GM13977 (cell line): ENCODE measurements at places on chromosomes 7 and 10.

DNA sequence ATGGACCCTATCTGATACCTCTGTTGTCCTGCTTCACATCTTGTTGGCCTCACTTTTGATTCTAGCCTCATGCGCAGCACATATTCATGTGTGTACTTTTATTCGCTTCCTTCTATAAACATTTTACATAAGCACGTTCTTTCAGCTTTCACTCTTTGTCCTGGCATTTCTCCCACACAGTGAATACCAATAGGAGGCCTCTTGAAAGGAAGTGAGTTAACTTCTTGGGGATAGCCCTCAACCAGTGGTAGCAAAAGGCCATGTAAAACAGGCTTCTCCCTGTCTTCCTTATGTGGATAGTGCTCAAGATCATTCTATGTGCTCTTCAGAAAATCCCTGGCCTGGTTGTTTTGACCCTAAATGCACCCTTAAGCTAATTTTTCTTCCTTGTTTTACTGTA lies 633.9 kb upstream of the MBL2 start:
- no peak for DNase-seq

- no peak for DNase-seq
Measured at GRCh38 chr10:77016278-77016815, 621.3 kb downstream of the KCNMA1 start.

DNA sequence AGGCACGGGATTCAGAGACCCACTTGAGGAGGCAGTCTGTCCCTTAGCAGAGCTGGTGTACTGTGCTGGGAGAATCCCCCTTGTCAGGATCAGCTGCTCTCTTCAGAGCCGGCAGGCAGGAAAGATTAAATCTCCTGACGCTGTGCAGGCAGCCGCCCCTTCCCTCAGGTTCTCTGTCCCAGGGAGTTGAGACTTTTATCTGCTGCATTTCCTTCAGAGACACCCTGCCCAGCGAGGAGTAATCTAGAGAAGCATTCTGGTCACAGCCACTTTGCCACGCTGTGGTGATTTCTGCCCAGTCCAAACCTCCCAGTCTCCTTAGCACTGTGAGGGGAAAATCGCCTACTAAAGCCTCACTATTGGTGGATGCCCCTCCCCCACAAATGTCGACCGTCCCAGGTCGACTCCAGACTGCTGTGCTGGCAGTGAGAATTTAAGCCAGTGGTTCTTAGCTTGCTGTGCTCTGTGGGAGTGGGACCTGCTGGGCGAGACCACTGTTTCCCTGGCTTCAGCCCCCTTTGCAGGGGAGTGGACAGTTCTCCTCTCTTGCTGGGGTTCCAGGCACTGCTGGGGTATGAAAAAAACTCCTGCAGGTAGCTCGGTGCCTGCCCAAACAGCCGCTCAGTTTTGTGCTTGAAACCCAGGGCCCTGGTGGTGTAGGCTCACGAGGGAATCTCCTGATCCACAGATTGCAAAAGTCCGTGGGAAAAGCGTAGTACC lies 265.4 kb downstream of the ZWINT start:
- no peak for DNase-seq

- no peak for DNase-seq
Measured at GRCh38 chr10:78981970-78982281, 86.8 kb upstream of the ZMIZ1 start.

DNA sequence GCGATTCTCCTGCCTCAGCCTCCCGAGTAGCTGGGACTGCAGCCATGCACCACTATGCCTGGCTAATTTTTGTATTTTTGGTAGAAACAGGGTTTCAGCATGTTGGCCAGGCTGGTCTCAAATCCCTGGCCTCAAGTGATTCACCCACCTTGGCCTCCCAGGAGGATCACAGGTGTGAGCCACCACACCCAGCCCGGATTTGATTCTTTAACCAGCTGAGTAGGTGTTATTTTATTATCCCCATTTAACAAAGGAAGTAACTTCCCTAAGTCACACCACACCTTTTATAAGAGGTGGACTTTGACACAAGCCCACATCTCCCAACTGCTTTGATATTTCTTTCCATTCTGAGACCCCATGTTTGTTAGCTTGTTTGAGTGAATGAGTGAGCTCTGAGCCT lies 25.0 kb downstream of the SLC25A28 start:
- no peak for DNase-seq

DNA sequence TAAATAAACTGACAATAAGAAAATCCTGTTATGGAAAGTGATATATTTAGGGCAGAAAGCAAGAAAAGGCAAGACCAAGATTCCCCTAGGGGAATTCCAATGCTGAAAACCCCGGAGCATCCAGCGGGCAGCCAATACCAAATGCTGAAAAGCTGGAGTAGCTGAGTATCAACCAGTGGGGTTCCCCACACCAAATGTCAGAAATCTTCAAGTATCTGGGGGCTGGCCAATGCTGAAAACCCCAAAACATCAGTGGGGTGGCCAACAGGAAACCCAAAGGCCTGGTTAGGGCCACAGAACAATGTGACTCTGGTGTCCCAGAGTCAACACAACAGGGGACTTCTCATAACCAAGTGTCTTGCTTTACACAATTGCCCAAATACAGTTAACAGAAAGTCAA lies 271.8 kb upstream of the CACNA2D1 start:
- DNase-seq, result no peak

GRCh38 chr10:124350806-124351205 lies 67.9 kb downstream of the OAT start:
- no peak for DNase-seq

GRCh38 chr10:6649903-6650302 lies 69.8 kb upstream of the PRKCQ start:
- DNase-seq, result no peak

DNA sequence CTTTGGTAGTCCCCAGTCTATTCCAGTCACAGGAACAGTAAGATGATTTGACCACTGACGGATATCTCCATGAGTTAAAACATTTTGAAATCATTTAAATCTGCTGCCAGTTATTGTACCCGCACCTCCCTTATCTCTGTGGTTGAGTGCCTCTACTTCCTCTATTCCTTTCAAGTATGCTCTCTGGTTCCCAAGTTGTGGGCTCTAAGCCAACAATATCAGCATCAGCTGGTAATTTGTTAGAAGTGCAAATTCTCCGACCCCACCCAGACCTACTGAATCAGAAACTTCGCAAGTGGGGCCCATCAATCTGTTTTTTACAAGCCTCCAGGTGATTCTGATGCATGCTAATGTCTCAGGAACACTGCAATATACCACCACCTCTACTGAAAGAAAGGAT lies 235.5 kb downstream of the CCSER2 start:
- DNase-seq, result no peak

- DNase-seq, result no peak
Measured at GRCh38 chr10:1873661-1874315, 136.5 kb upstream of the ADARB2 start.

DNA sequence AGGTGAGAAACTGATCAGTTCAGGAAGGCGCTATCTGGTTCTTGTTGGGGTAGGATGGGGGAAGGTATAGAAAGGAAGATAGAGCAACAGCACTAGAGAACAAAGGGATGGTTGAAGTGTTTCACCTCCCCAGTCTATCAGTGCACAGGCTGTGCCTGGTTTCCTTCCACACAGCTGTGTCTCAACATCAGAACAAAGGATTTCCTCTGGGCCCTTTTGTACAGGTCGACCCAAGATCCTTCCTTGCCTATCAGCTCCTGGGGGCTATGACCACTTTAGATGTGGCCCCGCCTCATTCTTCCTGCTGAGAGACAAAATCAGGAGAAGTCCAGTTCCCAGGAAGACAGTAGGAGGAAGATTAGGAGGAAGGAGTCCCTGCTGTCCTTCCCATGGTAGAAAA lies 65.6 kb downstream of the NAMPT start:
- DNase-seq, result no peak

DNA sequence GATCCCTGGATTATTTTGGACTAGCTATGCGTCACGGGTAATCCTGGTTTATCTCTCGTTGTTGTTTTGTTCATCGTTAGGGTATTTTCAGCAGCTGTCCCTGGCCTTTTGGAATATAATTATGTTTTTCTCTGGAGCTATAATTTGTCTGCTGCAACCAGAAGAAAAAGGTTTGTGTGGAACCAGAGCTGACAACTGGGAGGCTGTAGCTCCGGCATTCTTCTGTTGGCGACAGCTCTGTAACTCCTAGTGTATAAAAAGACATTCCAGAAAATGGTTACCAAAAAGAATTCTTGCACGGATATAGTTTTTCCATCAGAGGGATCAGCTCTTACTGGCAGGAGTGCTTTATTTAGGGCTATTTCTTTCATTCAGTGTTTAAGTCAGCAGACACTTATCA lies 130.9 kb upstream of the PRR15 start:
- DNase-seq, result no peak

GRCh38 chr7:47196106-47196645 lies 385.7 kb downstream of the TNS3 start:
- no peak for DNase-seq

DNA sequence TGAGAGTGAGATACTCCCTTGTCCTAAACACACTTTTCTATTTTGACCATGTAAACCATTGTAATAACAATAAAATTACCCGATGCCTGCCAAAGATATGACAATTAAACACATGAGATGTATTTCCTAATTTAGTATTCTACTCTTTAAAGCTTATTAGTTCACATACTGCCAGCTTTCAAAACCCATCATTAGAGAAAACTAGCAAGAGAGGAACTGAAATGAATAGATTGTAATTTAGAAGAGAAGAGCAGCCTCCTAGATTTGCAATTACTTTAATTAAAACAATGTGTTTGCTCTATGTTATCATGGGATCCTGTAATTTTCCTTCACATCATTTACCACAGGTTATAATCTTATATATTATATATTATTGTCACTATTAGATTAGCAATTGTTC lies 428.2 kb downstream of the THSD7A start:
- no peak for DNase-seq

DNA sequence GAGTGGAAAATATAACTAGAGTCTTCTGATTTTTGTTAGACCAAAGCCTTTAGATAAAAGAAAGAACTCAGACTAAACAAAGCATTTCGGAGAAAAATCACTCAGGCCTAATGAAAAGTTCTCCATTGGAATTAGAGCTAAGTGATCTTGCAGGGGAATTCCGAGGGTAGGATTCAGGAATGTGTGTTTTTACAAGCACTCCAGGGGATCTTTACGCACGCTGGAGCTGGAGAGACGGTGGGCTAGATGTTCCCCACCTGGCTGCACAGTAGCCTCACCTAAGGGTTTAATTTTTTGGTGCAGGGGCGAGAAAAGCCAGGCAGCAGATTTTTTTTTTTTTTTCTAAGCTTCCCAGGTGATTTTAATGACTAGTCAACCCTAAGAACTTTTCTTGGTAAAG lies 7.9 kb upstream of the PAPSS2 start:
- no peak for DNase-seq

GRCh38 chr10:76192694-76193320 lies 761.4 kb downstream of the LRMDA start:
- no peak for DNase-seq
